A549 treated with RU486 at 1 μM for 4 hours (cell line): ENCODE measurements at places on chromosomes 1 and 21. TPM values are rescaled to one million over a fixed set of nuclear protein-coding genes. Genes with fewer than 3 reads are reported as not detected.

The PRMT2 gene
- total RNA-seq: 45.2 to 55.0 TPM (median 50.6 TPM) in 5 replicates

The MPZ gene
- 0.17 to 0.35 TPM (median 0.30 TPM) in 5 replicates for total RNA-seq

The SLAMF8 gene
- not detected in 5 replicates for total RNA-seq

The TIAM1 gene
- 0.33 to 0.75 TPM (median 0.66 TPM) in 5 replicates for total RNA-seq

The TCHH gene
- total RNA-seq: 0.14 to 0.33 TPM (median 0.22 TPM) in 5 replicates

The BEND5 gene
- total RNA-seq: not detected in 5 replicates

The PLEKHN1 gene
- 3.7 to 7.6 TPM (median 5.5 TPM) in 5 replicates for total RNA-seq

The COA6 gene
- 58.8 to 89.9 TPM (median 88.7 TPM) in 5 replicates for total RNA-seq

The COL8A2 gene
- 0.06 to 0.12 TPM (median 0.08 TPM) in 5 replicates for total RNA-seq

The PRUNE1 gene
- 11.4 to 16.9 TPM (median 14.9 TPM) in 5 replicates for total RNA-seq

The CHAF1B gene
- 11.5 to 13.5 TPM (median 12.2 TPM) in 5 replicates for total RNA-seq

The GCSAML gene
- total RNA-seq: not detected in 5 replicates

The SPRR2E gene
- total RNA-seq: not detected in 5 replicates

The SETDB1 gene
- 22.7 to 28.1 TPM (median 23.0 TPM) in 5 replicates for total RNA-seq

The FABP3 gene
- total RNA-seq: not detected in 5 replicates

The GJA8 gene
- total RNA-seq: not detected in 5 replicates

The SH2D2A gene
- total RNA-seq: 2.1 to 5.6 TPM (median 3.6 TPM) in 5 replicates
